ENCODE measurements at places on chromosomes 7 and 10.

- DNase-seq = no peak
Observed at GRCh38 chr7:113824117-113824823, 94.5 kb downstream of the PPP1R3A start.

GRCh38 chr7:52168085-52168484 lies 851.5 kb upstream of the COBL start:
- DNase-seq = no peak

- DNase-seq = no peak
Observed at GRCh38 chr10:77857272-77857671, 69.3 kb downstream of the DLG5 start.

DNA sequence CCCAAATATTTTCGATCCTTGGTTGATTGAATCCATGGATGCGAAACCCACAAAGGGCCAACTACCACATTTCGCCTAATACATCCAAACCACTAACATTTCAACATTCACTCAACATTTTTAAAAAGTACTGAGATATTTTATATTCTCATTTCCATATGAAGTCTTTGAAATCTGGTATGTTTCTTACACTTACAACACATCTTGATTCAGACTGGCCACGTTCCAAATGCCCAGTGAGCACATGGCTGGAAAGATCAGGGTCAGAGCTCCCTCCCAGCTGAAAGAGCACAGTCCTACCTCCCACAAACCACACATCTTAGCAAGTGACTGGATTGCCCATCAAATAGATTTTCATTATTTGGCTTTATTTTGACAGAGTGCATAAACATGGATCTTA lies 18.9 kb downstream of the NCAPG2 start:
- no peak for DNase-seq

- DNase-seq = no peak
Observed at GRCh38 chr7:134422638-134423037, 36.3 kb downstream of the AKR1B1 start.

DNA sequence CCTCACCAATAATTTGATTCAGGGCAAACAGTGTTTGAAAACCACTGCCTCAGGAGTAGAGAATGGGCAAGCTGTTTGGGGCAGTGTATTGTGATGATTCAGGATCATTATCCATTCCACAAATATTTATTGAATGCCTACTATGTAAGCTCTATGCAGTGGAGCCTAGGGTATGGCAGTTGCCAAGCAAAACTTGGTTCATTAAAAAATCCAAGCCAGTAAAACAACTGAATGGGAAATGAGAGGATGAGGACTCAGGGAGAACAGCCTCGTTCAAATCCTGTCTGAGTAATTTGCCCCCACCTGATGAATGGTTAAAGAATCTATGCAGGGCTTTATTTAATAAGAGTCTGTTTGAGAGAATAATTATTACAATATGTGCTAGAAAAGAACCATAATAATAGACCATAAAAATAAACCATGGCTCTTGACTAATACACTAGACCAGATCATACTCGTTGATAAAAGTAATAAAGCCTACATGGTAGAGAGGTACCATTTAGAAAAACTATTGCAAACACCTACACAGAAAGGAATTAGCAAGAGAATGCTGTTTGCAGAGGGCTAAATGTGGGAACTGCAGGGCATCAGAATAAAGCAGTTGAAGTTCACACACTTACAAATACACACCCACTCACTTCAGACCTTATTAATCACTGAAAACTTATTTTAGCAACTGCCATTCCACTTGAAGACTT lies 71.7 kb downstream of the CREB5 start:
- DNase-seq = no peak

DNA sequence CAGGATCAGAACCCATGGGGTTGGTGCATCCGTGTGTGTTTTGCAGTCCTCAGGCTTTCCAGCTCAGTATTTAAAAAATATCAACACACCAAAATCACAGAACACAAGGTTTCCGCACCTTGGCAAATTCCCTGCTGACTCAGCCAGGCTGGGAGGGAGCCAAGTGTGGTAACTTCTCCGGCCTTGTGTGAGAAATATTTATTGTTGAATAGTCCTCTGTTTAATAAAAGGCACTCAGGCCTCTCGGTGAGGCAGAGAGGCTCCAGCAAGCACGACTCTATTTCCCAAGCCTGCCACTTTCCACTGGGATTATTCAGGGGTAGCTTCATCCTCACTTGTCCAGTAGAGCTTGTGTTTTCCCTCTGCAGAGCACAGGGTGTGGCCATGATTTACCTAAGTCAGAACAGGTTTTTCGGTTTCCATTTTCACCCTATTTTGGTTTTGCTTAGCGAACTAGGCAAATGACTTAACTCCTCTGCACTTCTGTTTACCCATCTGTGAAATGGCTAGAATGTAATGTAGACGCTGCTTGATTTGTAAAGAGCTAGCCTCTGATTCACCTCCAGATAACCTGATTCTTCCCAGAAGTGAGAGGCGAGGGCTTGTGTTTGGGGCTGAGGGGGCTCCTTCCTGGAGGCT lies 13.0 kb upstream of the CHST15 start:
- no peak for DNase-seq

DNA sequence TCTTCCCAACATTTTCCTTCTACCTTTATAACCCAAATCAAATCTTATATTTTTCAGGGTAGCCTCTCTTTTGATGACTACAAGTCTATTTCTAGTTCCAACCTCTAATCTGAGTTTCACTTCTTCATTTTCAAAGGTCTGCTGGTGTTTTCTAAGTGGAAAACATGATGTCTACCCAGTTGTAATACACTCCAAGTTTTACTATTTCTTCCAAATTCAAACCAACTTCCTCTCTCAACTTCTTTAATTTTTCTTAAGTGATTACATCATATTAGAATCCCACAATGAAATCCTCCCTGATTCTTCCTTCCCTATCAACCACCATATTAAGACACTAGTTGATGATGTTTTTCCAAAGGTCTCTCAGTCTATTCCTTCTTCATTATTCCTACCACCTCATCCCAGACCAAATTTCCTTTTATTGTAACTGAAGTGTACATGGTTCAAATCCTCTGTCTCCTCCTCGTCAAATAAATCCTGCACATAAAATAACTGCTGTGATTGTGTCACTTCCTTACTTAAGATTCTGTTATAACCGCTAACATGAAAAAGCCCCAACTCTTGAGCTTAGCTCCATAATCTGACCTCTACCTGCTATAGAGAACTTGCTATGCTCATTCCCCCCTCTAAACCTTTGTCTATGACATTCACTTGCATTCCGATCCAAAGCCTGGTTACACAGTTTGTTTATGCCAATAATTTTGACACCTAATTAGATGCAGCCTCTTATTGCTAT lies 12.7 kb downstream of the TAS2R38 start:
- DNase-seq = no peak

- DNase-seq = no peak
Observed at GRCh38 chr10:27838901-27839300, 93.3 kb upstream of the MKX start.

DNA sequence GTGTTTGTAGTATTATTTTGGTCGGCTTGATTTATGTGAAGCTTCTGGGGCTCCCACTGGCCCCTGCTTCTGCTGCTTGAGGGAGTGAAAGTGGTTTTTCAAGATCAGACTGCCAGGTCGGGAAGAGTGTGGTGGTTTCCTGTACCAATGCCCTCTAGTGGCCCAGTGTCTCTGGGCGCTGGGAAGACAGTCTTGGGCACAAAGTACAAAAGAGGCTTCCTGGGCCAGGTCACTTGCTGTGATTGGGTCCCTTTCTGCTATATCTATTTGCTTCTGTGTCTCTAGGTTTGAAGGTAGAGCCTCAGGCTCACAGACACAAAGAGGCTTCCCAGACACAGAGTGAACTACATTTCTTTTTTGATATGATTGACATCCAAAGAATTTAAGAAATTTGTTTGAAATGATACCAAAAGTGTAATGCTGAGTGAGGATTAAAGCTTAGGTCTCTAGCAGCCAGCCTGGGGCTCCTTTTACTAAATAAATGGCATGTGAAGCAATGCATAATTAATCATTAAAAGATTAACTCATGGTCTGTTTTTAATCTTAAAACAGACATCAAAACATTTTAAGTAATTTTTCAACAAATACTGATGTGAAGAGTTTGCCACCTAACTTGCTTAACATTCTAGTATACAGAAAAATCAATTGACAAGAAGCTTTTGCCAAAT lies 36.3 kb downstream of the ABCB1 start:
- DNase-seq = peak; percentile 62

DNA sequence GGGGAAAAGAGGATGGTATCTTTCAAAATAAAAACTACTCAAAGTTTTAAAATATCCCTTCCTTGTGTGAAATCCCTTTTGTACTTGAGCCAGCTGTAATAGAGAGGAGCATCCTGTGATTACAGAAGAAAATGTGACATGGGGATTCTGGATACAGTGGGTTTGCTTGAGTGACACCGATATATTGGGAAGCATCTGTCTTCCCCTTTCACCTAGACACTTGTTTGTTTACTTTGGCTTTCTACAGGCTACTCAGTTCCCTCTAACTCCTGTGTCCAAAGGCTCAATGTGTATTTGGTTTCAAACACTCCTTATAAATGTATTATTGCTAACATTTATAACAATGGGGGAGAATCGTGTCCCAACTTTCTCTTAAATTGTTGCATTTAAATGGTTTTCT lies 24.4 kb downstream of the CPED1 start:
- DNase-seq = no peak

GRCh38 chr7:52269669-52270068 lies 765.8 kb upstream of the POM121L12 start:
- DNase-seq = no peak

DNA sequence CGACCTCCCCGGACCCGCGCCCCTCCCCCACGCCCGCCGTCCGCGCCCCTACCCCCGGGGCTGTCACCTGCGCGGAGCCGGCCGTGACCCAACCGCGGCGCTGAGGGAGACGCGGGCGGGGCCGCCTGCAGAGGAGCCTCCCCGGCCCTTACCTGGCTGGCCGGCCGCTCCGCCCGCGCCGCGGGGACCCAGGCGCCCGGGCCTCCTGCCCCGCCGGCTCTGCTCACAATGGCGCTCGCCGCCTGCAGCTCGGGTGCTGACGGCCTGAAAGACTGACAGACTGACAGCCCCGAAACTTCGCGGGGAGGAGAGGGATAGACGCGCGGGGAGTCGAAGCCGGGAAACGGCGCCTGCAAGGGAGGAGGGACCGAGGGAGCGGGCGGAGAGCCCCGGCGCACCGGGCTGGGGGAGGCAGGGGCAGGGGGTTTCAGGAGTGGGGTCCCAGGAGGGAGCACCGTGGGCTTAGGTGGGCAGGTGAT lies 393 bp downstream of the ZNF467 start:
- peak; percentile 70 for DNase-seq

DNA sequence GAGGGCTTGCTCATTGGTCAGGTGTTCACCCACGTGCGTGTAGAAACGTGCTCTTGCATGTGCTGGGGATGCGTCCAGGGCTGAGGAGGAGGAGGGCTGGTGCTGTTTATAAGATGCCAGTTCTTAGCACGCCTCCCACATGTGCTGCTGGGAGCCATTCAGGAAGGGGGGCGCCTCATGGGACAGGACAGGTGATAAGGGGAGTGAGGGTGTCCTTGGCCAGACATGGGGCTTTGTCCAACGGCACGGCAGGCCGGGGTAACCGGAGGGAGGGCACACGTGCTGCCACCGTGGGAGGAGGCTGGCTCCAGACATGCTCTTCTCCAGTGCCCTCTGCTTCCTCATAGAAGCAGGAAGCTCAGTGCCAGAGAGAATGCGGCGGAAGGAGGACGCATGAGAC lies 150.0 kb downstream of the ZMYND11 start:
- DNase-seq = no peak

GRCh38 chr7:33667196-33667595 lies 238.1 kb upstream of the BMPER start:
- DNase-seq = no peak

DNA sequence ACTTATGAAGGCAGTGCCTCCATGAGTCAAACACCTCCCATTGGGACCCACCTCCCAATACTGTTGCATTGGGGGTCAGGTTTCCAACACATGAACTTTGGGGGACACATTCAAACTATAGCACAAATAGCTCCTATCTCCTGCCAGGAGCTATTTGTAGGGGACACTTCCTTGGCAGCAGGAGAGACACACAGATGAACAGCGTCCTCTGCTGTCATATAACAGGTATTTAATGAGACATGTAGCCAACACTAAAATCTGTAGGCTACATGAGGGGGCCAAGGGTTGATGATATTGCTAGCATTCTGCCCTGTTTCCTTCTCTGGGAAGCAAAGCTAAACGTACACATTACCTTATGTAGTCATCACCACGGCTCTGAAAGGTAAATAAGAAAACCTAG lies 2.6 kb upstream of the GPR26 start:
- no peak for DNase-seq

DNA sequence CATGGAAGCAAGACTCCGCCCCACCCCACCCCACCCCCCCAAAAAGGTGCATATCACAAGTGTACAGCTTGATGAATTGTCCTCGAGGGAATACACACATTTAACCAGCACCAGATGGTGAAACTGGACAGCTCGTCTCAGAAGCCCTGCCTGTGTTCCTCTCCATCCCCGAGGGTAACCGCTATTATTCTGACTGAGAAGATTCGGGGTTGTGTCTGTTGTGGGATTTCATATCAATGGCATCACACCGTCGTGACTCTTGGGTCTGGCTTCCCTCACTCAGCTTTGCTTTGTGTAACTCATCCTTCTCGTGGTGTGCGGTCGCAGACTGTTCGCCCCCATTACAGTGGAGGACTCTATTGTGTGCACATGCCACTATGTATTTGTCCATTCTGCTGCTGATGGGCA lies 18.9 kb downstream of the PODXL start:
- no peak for DNase-seq

DNA sequence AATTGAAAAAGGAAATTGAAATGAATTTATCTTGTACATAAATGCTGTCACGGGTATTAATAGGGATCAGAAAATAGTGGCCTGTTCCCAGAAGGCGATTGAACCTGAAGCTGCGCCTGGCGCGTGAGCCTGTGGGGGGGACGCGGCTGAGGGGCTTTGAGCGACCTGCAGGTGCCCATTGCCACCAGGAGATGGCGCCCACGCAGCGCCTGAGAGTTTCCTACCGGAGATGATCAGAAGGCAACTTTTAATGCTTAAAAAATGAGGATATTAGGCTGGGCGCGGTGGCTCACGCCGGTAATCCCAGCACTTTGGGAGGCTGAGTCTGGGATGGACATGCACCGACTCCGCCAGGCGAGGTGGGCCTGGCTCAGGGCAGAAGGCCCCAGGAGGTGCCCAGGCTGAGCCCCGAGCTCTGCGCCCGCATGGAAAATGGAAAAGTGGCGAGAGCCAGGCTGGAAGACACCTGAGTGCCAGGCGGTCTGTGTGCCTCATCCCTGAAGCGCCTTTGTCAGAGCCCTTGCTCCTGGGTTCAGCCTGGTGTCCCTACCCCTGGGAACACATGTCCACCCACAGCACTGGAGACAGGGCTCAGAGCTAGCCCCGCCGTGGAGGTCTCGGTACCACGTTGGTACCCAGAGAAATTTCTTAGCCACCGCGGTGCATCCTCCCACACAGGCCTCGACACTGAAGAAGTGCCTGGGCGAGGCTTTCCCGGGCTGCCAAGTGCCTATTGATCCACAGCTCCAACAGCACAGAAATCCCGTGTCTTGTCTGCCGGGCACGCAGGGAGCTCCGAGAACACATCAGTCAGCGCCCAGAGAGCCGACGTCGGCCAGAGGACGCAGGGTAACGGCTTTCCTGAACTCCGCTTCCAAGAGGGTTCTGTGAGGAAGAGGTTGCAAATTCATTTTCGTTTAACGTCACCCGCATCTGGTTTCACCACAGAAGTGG lies 117.4 kb downstream of the INPP5A start:
- DNase-seq = peak; percentile 84

GRCh38 chr10:60316029-60316428 lies 73.6 kb downstream of the ANK3 start:
- no peak for DNase-seq

Measured in activated CD8-positive, alpha-beta memory T cell treated with anti-CD3 and anti-CD28 coated beads for 24 hours (primary cell).